ENCODE measurements at places on chromosomes 11 and 22.

DNA sequence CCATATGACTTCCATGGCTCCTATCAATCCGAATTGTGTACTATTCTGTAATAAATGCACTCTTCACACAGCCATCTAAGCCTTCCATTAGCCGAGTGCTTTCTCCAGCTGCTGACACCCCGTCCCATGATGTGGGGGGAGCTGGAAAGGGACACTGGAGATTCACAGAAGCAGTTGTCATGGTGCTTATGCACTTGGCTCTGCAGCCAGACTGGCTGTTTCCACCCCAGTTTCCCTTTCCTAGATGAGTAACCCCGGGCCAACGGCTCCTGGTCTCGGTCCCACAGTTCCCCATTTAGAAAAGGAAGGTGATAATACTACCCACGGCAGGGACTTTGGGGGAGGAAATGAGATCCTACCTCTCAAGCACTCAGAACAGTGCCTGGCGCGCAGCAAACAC, 244.9 kb upstream of the SYN3 start:
- no peak for DNase-seq

DNA sequence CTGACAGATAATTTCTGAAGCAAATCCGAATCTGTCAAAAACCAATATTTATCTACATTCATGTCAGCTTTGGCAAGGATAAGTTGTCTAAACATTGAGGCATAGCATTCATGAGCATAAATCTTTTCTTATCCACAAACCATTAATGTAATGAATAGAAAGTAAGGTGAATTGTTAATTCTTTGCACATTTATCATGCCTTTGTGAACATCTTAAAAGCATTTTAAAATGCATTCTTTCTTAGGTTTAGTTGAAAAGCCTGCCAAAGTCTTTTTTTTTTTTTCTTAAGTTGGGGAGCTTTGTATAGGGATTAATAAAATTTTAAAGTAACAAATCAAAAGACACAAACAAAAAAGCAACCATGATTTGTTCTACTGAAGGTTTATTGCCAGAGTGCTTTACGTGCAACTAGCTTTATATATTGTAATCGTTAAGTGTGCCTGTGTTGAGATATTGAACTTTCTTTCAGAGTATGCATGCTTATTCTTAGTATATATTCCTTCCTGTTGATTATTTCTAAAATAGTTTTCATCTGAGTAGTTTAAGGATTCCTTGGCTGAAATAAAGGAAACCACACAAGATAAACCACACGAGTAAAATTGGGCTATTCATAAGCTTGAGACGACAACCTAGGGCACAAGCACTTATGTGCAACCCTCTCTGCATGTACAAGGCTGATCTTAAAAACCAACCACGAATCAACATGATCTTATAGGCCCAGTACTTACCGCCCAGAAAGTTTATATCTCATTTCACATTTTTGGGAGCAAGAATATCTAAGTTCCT, 1110.9 kb upstream of the CNTN5 start:
- DNase-seq = no peak

DNA sequence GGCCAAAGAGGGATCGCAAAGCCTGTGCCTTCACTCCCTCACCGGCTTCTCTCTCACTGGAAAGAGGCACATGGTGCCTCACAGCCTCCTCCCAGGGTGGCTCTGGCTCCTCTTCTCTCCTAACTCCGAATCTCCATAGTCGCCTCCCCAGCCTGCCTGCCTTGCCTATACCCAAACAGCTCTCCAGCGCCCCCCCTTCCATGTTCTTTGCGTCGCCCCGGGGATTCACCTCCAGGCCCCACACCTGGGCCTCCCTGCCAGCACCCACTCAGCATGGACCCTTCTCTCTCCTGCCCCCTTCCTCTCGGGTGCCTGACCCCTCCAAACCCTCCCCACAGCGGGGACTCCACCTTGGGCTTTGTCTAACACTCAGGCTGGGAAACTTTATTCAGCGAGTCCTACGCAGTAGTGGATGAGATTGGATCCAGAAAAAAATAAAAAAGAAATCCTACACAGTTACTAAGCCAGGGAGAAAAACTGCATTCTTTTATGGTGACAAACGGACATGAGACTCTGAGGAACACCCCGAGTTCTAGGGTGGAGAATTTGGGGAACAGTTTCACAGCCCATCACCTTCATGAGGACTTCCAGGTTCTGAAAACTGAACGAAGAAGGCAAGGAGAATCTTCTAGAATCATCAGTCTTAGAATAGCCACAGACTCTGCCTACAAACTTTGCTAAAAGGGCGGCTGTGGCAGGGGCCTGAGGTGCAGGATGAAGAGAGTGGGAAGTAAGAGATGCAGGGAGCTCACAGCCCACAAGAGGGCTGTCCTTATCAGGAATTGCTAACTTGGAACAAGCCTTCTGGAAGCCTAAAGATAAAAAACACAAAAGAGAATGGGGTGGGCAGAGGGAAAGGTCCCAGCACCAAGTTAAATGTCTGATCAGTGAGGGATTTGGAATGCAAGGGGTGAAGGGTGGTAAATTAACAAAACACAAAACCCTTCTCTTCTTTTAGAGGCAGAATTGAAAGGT, 5.3 kb downstream of the PPM1F start:
- DNase-seq = no peak

DNA sequence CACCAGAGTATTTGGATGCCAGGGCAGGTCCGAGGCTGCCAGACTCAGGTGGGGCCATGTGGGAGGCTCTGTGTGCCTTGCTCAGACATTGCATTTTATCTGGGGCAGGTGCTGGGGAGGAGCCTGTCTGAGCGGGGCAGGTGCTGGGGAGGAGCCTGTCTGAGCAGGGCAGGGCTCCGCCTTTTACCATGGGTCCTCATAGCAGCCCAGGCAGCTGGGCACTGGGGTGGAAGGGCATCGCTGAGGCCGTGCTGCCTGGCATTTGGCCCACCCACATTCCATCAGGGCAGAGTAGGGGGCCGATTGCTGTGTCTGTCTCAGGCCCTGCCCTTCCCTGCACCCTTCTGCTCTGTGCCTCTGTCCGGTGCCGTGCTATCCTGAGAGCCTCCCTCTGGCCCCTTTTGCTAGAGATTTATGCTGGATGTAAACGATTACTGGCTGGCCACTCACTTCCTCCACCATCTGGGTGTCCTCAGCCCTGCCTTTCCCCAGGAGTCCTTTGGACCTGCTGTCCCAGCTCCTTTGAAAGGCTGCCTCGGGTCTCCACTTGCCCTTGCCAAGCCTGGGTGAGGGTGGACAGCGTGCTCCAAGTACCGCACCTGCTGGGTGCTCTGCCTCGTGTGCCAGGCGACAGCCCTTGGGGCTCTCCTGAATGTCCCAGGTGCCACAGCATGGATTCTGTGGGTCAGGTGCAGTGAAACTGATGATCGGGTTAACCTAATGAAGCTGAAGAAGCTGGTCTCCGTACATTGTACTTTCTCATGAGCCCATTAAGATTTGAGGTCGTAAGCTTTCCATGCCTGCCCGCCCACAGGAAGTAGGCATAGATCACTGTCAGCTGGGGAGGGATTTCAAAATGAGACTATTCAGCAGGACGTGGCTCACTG, 281.6 kb downstream of the TBC1D22A start:
- DNase-seq = no peak

Data from activated CD4-positive, alpha-beta T cell treated with anti-CD3 and anti-CD28 coated beads for 24 hours (primary cell).